ENCODE measurements at places on chromosomes 3 and 15.

GRCh38 chr15:101651554-101652097, 555 bp downstream of the TM2D3 start:
- DNase-seq: no peak

- no peak for DNase-seq
Observed at GRCh38 chr3:176293276-176293675, 904.0 kb downstream of the TBL1XR1 start.

DNA sequence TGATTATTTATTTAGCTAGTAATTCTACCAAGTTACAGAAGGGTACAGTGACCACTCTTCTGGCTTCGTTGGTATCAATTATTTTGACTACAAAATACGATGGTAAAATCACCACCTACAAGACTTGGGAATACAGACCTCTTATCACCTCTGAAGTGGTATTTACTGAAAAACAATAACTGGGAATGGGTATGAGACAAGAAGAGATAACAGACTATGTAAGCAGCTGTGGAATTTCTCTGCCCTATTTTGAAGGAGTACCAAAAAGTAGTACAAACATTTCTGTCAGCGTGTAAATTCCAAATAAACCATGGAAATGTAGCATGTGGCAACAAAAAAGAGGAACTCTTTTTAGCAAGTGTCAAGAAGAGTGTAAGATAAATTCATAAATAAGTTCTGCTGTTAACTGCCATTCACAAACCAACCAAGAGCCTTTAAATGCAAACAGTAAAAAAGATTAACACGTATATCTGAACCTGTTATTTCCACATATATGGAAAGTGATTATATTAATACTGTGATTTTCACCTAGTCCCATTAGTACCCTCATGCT, 77.0 kb upstream of the SLC12A8 start:
- DNase-seq: no peak

DNA sequence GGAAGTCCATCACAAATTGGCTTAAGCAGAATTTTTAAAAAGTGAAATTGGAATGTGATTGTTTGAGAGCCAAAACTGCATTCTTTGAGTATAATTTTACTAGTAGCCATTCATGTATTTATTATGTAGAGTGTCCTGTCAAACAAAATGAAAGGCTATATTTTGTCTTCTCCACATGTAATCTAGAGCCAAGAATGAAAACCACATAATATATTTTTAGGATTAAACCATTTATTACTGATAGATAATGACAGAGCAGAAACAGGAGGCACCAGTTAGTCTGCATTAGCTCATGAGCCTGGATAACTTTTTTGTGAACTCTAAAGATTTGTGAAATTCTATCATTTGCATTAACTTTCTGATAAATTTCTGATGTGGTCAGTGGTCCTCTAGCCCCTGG, 130.2 kb downstream of the FILIP1L start:
- no peak for DNase-seq

- no peak for DNase-seq
Observed at GRCh38 chr3:139642996-139643395, 34.8 kb downstream of the NMNAT3 start.

DNA sequence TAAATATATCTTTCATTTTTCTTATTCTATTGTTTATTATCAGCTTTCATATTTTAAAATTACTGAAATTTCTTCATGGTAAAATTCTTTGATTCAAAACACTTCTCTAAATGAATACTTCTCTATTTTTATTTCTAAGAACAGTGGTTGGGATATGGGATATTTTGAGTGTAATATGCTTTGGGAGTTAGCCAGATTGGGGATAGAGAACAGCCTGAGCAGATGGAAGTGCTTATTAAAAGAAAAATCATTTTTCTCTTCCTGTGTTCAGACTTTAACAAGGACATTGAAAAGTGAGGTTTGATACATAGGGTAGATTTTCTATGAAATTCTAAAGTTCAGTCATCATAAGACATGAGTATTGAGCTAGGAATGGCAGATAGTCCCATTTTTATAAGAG, 84.8 kb downstream of the COL6A5 start:
- DNase-seq: no peak

GRCh38 chr15:27219636-27220035, 248.7 kb downstream of the GABRG3 start:
- DNase-seq: no peak

DNA sequence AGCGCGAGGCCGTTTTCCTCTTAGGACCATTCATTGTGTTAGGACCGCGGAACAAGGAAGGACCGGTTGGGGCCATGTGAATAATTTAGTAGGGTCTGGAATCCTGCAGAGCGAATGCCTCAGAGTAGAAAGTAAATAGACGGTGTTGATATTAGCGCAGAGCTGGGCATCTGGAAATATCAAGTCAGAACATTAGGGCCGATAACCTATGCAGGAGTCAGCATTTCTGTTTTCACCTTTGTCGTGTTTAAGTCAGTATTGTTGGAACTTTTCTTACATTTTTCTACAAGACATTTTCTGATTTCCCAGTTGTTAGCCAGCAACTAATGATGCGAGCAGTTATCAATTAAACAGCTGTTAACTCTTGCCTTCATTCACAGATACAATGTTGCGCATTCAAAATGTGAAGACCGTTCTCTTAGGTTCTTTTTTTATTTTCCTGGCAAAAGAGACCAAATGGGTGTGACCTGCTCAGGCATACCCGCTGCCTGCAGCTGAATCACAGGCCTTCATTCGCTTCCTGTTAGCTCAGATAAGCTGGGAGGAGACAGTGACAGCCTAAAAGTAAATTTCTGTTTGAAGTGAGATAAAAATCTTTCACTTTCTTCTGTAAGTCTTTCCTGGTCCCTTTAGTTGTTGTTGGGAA, 966 bp upstream of the PKM start:
- DNase-seq: peak; percentile 50

- DNase-seq: peak; percentile 74
Observed at GRCh38 chr15:39756806-39757522, 25.7 kb downstream of the FSIP1 start.

DNA sequence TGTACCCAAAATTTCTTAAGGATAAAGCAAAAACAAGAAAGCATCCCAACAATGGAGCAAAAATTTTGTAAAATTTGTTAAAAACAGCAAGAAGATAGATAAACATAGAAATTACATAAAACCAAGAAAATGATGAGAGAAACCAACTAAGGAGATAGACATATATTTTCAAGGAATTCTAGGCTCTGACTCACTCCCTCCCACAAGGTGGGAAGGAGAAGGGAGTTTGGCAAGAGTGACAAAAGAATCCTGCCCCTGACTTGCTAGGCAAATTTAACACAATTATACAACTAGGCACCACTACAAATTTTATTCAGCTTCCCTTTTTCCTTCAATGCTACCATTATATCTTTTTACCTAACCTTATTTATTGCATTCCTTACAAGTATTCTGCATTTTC, 70.9 kb downstream of the MYO9A start:
- DNase-seq: no peak

DNA sequence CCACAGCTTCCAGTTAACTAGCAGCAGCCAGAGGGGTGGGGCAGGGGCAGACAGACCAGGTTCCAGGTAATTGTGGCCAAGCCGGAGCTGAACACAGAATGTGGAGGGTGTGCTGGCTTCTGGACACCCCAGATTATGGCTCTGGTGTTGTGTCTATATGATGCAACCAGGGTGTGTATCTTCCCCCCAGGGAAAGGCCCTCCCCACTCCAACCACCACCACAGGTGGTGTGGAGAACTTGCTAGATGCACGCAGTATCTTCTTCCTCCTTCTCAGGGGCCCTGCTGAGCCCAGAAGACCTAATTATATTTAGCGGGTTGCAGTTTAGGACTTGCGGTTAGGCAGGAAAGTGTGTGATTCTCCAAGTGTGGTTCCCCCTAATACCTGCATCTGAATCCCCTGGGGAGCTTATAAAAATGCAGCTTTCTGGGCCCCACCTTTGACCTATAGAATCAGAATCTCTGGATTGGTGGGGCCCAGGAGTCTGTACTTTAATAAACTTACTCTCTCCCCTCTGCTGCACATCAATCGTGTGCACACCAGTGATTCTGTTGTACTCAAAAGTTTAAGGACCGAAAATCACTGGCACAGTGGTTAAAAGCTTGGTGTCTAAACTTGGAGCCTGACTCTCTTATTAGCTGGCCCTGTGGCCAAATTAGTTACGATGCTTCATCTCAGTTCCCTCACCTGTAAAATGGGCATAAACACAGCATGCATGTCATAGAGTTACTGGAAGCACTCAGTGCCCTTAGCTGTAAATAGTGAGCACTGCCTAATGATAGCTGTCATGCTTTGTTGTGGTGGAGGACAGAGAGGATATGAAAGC, 379.1 kb upstream of the PROK2 start:
- no peak for DNase-seq

DNA sequence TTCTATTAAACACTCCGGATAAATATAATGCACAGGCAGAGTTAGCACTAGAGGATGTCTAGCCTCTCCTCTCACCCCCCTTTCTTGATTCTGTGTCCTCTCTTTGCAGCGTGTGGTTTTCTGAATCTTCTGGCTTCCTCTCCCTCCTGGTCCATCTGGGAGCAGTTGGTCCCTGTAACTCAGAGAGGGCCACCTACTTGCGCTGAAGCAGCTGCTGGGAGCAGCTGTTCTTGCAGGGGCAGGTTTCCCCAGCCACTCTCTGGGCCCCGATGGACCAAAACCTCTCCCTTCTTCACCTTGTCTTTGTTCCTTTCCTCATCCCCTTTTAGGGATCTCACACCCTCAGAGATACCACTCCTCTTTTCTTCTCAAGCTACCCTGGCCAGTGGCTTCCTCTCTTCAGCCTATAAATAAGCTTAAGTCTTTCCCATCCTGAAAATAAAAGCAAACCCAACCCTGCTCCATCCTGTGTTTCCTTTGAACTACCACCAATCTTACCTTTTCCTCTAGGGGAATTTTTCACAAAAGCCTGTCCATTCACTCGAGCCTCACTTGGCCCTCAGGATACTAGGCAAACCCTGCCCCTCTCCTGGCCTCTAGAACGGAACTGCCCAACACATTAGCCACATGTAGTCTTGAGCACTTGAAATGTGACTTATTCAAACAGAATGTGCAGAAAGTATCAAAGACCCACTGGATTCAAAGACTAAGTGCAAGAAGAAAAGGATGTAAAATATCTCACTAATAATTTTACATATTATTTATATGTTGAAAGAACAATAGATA, 59.7 kb downstream of the STARD5 start:
- DNase-seq: no peak

DNA sequence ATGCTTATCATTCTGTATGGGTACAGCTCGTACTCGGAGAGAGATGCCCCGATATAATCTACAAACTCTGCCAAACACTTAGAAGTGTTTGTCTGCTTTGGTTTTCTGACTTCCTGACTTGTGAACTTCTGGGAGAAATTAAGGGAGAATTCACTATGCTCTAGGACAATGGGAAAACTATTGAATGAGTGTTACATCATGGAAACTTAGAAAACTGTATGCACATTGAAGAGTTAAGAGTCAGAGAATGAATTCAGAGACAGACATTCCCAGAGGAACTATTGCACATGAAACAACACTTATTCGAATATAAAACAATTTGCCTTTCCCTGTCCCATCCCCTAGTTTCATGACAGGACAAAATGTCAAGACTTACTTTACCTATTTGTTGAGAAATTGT, 57.8 kb downstream of the DTWD1 start:
- DNase-seq: no peak
